ENCODE measurements at places on chromosomes 7 and 10. TPM values are rescaled to one million over a fixed set of nuclear protein-coding genes. Genes with fewer than 3 reads are reported as not detected.

The LRRN3 gene
- 25.7 TPM for total RNA-seq

The C10orf67 gene
- not detected for total RNA-seq

The SLC29A4 gene
- total RNA-seq = 6.8 TPM

The LRRD1 gene
- total RNA-seq = 1.00 TPM

The RSU1 gene
- 36.2 TPM for total RNA-seq

The GSTO2 gene
- total RNA-seq = 1.1 TPM

The GNG11 gene
- total RNA-seq = 0.76 TPM

The LIPM gene
- total RNA-seq = not detected

The ITPRID1 gene
- total RNA-seq = 0.41 TPM

The ZNF107 gene
- total RNA-seq = 5.7 TPM

The NEBL gene
- 20.3 TPM for total RNA-seq

The LMOD2 gene
- total RNA-seq = 0.85 TPM

The ZP3 gene
- 8.8 TPM for total RNA-seq

The UNCX gene
- 0.14 TPM for total RNA-seq

The MRLN gene
- total RNA-seq = 1.7 TPM

The MEIG1 gene
- total RNA-seq = not detected

The PRPS1L1 gene
- 0.32 TPM for total RNA-seq

The HSPA12A gene
- total RNA-seq = 36.2 TPM

The SKIDA1 gene
- total RNA-seq = 42.5 TPM

The SLC13A4 gene
- total RNA-seq = 1.3 TPM

The C10orf143 gene
- 2.8 TPM for total RNA-seq

The SMARCD3 gene
- total RNA-seq = 18.2 TPM

Measured in motor neuron (in vitro differentiated cells).